Activated T-helper 17 cell treated with anti-CD3 and anti-CD28 coated beads, Interleukin-2, amount 50 U/mL, for 72 hours (primary cell): ENCODE measurements at places on chromosomes 4 and X.

- ATAC-seq: no peak
These were observed 236.1 kb downstream of the MGST2 start for GRCh38 chr4:139901531-139902320.

- peak; percentile 95 for ATAC-seq
These were observed at the start of gene ALPK1 for GRCh38 chr4:112296949-112297880. Gene ALPK1 (plus strand): TSS chr4:112297369.

DNA sequence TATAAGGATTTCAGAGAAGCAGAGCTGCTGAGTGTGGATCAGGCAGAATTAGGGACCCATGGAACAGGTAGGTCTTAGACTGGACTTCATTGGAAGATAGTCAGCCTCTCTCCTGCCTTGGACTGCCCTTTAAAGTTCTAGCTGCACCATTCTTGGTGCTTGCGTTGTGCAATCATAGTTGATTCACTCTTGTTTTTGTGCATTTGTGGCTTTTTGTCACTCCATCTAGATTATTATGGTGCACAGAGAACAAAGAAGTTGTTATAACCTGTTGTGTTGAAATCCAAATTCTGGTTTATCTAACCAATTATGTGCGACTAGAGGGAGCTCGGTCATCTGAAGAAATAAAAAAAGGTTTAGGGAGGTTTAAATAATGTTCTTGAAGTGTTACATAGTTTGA lies 59.3 kb downstream of the JADE1 start:
- no peak for ATAC-seq

- no peak for ATAC-seq
These were observed 100.2 kb downstream of the OTC start for GRCh38 chrX:38452603-38453002.

DNA sequence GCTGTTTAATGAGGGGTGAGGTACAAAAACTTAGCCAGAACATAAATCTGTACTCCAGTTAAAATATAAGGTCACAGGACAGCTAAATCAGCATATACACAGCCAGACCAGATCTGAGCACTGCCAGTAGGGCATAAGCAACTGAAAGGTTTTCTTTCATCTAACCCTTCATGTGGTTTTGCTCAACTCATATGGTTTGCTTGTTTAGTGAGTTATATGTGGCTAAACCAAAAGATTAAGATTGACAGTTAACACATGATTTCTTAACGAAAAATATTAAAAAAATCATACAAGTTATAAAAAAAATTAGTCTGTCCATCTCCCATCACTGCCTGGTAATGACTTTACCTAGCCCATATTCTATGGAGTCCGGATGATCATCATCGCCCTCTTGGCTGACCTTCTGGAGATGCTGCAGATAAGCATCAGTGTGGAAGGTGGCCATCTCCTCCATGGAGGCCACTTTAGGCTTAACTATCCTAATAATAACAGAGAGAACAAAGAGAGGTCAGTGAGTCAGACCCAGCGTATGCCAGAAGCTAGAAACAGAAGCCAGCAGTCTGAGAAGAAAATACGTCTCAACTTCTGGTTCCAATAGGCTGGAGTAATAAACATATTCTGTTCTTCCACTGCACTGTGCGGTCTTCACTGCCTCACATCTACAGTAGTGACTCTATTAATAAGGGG lies 4.1 kb downstream of the HDAC8 start:
- no peak for ATAC-seq

GRCh38 chrX:77949840-77950239 lies 19.6 kb downstream of the PGAM4 start:
- no peak for ATAC-seq

GRCh38 chr4:1565598-1566295 lies 118.4 kb downstream of the FAM53A start:
- peak; percentile 13 for ATAC-seq

DNA sequence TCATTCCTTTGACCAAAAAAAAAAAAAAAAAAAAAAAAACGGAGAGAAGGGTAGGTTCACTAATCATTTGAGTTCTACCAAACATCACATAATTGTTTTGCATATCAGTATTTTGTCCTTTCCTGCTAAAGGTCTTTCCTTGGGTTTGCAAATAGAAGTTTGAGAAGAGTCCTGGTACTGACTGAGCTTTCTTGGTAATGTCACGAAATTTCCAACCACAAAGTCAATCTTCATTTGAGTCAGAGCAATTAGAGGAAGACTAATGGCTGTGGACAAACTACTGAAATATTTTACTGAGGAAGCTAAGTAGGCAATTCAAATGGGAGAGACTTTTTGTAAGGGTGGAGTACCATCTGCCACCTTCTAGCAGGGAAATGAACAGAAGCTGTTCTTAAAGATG lies 21.7 kb upstream of the CD40LG start:
- peak; percentile 54 for ATAC-seq

DNA sequence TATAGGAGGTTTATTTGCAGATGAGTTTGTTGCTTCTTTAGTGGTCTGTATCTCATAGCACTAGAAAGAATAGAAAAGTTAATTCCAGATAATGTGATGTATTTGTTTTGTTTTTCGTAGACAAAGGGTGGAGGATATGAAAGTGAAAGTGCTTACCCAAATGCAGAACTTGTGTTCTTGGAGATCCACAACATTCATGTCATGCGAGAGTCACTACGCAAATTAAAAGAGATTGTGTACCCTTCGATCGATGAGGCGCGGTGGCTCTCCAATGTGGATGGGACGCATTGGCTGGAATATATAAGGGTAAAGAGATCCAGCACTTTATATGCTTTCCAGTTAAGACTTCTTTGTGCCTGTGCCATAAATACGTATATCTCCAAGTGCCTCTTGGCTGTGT lies 43.3 kb downstream of the MTMR1 start:
- ATAC-seq: no peak

DNA sequence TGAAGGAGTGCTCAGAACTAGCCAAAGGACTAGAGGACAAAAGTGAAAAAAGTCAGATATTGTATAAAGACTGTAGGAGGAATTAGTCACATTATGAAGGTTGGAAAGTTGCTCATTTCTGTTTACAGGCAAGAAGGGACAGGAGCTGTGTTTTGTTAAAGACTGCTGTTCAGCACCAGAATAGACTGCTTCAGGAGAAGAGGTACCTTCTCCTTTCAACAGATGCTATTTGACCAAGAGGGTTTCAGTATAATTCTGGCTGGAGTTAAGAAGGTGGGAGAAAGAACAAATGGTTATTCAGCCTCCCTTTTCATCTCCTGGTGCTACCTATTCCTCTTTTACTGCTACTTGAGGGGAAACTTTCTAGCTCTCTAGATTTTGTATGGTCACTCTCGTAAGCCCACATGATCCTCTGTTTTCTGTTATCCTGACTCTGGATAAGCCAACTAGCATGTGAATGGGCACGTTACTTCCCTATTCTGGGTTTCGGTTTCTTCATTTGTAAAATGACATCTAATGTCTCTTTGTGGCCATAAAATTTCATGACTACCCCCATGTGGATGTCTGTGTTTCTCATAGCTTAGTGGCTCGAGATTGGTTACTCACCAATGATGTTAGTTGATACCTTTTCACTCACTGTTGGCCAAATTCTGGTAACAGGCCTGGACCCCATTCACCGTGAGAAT lies 68.9 kb downstream of the SH2D1A start:
- ATAC-seq: no peak

GRCh38 chr4:110085131-110085530 lies 113.3 kb downstream of the ELOVL6 start:
- ATAC-seq: no peak

DNA sequence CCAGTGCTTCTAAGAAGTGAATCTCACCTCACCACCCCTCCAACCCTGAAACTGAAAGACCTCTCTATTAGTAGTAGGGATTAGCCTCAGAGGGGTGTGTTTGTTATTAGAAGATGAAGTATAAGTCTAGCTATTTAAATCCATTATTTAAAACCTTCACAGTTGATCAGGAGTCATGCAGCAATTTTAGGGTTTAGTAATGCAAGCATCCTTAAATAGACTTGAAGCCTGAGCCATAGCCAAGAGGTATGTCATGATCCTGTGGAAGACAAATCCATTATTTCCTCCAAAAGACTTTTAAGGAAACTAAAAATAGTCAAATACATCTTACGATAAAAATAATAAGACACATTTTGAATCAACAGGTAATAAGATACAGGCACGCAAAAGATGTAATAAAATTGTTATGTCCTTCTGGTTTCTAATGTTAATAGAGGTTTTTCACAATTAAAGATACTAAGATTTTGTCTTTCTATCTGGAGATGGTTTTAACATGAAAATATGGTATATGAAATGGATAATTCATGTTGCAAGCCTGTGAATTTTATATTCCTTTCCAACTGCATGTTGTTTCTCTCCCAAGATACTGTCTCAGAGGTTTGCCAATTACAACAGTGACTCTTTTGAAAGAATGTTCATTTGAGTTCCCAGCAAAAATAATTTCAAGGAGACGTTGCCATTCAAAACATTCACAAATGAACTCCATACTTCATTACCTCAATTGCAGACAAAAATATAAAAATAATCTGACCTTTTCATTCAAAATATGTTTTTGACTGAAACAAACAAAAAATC lies 68.0 kb downstream of the LUZP4 start:
- no peak for ATAC-seq

GRCh38 chr4:52853351-52853750 lies 8.8 kb upstream of the RASL11B start:
- ATAC-seq: no peak

- ATAC-seq: no peak
These were observed 114.5 kb downstream of the SLC10A7 start for GRCh38 chr4:146407257-146407656.

- ATAC-seq: no peak
These were observed 171.8 kb upstream of the FAM9B start for GRCh38 chrX:9205599-9206223.

GRCh38 chrX:69158166-69158980 lies 6.9 kb downstream of the PJA1 start:
- ATAC-seq: no peak

- ATAC-seq: no peak
These were observed 1574.5 kb upstream of the TENM3 start for GRCh38 chr4:180668732-180669131.

GRCh38 chrX:124548571-124548970 lies 202.2 kb downstream of the SH2D1A start:
- no peak for ATAC-seq

GRCh38 chr4:185471235-185472102 lies at the start of gene CCDC110:
Gene CCDC110 (minus strand): TSS chr4:185471733. CDS start chr4:185471683, 50 bp downstream.
- peak; percentile 94 for ATAC-seq

DNA sequence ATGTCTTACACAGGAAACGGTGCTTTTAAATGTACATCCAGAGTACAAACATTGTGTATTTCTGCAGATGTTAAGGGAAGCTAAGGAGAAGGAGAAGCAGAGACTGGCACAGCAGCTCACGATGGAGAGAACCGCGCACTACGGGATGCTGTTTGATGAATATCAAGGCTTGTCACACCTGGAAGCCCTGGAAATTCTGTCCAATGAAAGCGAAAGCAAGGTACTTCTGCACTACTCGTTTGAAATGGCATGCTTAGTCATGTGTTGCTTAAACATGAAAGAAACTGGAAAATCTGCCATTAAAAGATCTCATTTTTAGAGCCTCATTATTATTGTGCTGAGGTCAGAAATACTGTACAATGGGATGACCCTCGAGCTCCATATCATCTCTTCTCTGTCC lies 47.2 kb downstream of the FAM114A1 start:
- ATAC-seq: peak; percentile 65

DNA sequence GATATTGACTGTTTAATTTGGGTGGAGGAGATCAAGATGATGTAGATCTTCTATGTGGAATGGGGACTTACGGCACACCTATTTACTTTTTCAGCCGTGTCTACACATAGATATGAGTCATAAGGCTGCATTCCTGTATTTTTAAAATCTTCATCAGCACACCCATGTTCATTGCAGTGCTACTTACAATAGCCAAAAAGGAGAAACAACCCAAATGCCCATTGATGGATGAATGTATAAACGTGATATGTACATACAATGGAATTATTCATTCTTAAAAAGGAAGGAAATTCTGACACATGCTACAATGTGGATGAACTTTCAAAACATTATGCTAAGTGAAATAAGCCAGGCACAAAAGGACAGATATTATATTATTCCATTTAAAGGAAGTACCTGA lies 98.6 kb downstream of the AASDH start:
- ATAC-seq: no peak

- ATAC-seq: no peak
These were observed 331.9 kb downstream of the PACRGL start for GRCh38 chr4:21032089-21032645.

DNA sequence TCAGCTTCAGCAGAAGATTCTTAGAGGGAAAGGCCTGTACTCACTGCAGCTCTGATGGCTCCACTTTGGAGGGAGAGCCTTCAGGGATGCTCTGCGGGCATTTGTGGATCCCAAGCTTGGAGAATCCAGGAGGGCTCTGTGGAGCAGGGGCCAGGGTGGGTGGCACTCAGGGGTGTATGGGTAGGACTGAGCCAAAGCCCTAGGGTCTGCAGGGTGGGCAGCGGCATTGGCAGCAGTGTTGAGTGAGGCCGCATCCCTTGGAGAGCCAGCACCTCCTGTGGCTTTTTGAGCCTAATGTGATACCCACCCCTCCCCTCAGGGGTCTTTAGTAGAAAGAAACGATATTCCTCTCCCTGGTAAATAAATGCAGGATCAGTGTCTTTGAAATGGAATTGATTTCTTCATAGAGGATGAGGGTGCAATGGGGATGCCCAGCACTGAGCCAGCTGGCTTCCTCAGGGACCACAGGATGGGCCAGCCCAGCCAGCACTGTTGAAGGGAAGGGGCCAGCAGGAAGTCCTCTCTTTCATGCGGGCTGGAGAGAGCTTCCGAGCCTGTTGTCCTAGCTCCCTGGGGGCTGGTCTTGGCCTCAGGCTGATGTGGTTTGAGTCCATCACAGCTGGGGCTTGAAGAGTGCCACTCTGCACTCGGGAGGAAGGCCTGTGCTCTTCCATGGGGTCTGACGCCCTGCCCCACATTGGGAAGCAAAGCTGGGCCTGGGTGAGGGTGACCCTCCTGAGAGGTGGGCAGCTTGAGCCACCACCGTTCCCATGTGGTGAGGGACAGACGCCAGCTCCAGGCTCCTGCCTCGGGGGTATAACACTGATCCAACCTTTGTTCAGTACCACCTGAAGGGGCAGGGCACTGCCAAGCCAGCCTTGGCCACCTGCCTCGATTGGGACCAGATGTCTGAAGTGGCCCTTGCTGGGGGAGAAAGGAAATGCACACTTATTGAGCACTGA lies 49.5 kb downstream of the PSAPL1 start:
- ATAC-seq: no peak

DNA sequence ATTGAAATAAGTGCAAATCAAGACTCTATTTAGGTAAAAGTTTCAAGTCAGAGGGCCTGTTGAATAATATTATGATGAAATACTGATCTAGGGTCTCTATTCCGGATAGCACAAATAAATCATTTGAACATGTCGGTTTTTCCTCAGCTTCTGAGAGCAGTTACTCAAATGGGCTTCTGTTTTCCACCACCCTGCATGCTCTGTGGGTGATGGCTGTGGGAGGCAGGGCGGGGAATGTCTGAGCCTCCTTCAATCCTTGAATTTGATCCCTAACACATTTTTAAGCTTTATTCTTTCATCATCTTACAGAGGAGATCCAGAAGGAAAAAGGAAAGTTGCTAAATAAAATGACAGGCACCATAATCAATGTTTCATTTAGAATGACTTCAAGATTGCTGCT lies 8.5 kb downstream of the UNC5C start:
- no peak for ATAC-seq

GRCh38 chr4:5503336-5503936 lies 204.9 kb downstream of the EVC2 start:
- no peak for ATAC-seq

GRCh38 chrX:129984111-129984958 lies 1.9 kb downstream of the BCORL1 start:
- ATAC-seq: no peak

- ATAC-seq: no peak
These were observed 77.2 kb downstream of the DMD start for GRCh38 chrX:33134164-33134563.

- ATAC-seq: no peak
These were observed 27.3 kb downstream of the NELFA start for GRCh38 chr4:1981251-1982058.
